ENCODE measurements at places on chromosomes 1 and 21.

GRCh38 chr1:165257969-165258459 lies 98.5 kb downstream of the LMX1A start:
- peak; percentile 69 for DNase-seq
- peaks cover 6% of the 10 kb centered on the region for H3K4me1 ChIP-seq
- H3K27ac ChIP-seq = no peak overlapping the region
- H3K27me3 ChIP-seq = no peaks in the 10 kb centered on the region
- H3K36me3 ChIP-seq = no peaks in the 10 kb centered on the region

GRCh38 chr1:62727656-62728407 lies 39.6 kb upstream of the DOCK7 start:
- DNase-seq = no peak
- no peak overlapping the region for H3K4me3 ChIP-seq
- no peaks in the 10 kb centered on the region for H3K4me1 ChIP-seq
- no peaks in the 10 kb centered on the region for H3K36me3 ChIP-seq
- H3K27ac ChIP-seq = no peak overlapping the region

GRCh38 chr1:6127587-6128163 lies 52.4 kb downstream of the CHD5 start:
- peak; percentile 65 for DNase-seq
- H3K27me3 ChIP-seq = peaks cover 15% of the 10 kb centered on the region
- no peaks in the 10 kb centered on the region for H3K36me3 ChIP-seq
- no peak overlapping the region for H3K4me3 ChIP-seq
- no peak overlapping the region for H3K27ac ChIP-seq

DNA sequence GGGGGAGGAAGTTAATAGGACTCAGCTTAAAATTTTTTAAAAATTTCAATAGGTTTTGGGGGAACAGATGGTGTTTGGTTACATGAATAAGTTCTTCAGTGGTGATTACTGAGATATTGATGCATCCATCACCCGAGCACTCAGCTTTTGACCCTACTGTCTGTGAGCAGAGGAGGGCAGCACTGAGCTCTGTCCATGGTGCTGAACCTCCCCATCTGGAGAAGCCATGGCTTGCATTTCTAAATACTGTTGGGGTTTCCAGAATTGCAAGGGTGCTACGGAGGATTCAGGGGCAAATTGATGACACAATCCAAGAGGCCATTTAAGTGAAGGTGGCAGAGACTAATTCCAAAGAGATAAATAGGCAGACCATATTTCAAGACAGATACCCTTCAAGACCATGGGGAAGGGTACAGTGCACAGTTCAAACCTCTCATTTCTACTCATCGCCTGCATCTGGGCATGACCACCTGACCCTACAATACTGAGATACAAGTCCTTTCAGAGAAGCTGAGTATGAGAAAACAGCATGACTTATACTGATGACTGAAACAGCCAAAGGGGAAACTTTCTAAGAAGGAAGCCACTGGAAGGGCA lies 17.2 kb downstream of the SYT2 start:
- no peak for DNase-seq
- H3K27ac ChIP-seq = no peak overlapping the region
- H3K27me3 ChIP-seq = no peaks in the 10 kb centered on the region
- no peaks in the 10 kb centered on the region for H3K36me3 ChIP-seq
- H3K4me3 ChIP-seq = no peak overlapping the region
- no peaks in the 10 kb centered on the region for H3K4me1 ChIP-seq

All from sigmoid colon (tissue), 7 donors.